ENCODE measurements at places on chromosomes 4 and X. TPM values are rescaled to one million over a fixed set of nuclear protein-coding genes. Genes with fewer than 3 reads are reported as not detected.

Gene CPLX1
- total RNA-seq, result 208 TPM

Gene ZBED1
- 23.2 TPM for total RNA-seq

Gene TMPRSS11D
- not detected for total RNA-seq

Gene PPP4R3C
- total RNA-seq, result not detected

Gene CCDC110
- 2.3 TPM for total RNA-seq

Gene SRPX2
- 2.7 TPM for total RNA-seq

Gene SHROOM2
- 21.9 TPM for total RNA-seq

Gene TBC1D8B
- total RNA-seq, result 5.3 TPM

Gene AFF2
- total RNA-seq, result 22.5 TPM

Gene CD38
- total RNA-seq, result 6.6 TPM

Gene KCNIP4
- 116 TPM for total RNA-seq

Gene DKK2
- 3.7 TPM for total RNA-seq

Gene REPS2
- total RNA-seq, result 92.3 TPM

Gene RBPJ
- 111 TPM for total RNA-seq

Data from dorsolateral prefrontal cortex (tissue), 122 donors.